ENCODE measurements at places on chromosomes 7 and 10.
A peak's percentile ranks its signal among the peaks of the same experiment; 100 is the strongest.

- DNase-seq = no peak
Observed at GRCh38 chr7:288671-289101, 1.3 kb upstream of the FOXL3 start.

DNA sequence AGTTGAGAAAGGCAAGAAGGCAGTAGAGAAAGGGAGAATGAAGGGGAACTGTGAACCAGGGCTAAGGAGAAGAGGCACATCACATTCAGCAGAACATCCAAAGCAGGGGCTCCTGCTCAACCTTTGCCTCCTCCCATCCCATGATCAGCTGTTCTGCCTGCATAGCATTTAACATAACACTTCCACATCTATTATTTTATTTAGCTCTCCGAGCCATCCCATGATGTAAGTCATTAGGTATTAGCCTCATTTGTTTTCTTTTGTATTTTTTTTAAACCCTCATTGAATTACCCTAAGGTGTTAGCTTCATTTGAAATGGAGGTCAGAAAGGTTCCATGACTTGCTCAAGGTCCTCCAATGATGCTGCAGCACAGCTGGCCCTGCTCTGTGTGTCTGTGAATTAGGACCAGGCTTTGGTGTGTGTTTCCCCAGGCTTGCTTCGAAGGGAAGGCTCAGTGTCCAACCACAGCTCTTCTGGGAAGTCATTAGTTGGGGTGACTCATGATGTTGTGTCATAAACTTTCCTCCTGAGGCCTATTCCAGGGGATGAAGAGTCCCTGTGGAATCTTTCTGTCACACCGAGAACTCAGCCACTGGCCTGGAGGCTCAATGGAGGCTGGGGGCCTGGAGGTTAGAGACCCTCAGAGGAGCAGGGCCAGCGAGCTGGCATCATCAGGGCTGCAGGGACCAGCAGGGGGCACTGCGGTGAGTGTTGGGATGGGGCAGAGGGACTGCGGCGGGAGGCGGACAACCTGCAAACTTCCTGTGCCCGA is 16.5 kb downstream of the NPFFR1 start:
- no peak for DNase-seq

GRCh38 chr10:102814873-102815661 is 22.1 kb downstream of the CYP17A1 start:
- DNase-seq = peak; percentile 52

GRCh38 chr7:1966631-1967200 is 266.0 kb downstream of the MAD1L1 start:
- DNase-seq = no peak

DNA sequence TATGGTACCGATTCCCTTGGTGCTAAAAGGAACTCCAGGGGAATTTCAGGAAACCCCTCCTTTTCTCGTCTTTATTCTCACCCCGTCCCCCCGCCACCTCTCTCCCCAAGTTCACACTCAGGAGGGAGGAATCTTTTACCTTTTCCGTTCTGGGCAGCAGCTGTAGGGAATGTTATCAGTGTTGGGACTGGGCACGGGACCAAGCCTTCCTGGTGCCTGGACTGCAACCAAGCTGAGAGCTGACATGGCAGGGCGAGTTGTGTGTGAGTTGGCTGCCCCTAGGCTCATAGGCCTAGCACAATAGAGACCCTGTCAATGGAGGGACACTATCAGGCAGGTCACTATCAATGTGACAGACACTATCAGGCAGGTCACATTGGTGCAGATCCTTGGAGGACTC is 121.4 kb downstream of the TCF7L2 start:
- DNase-seq = peak; percentile 55

DNA sequence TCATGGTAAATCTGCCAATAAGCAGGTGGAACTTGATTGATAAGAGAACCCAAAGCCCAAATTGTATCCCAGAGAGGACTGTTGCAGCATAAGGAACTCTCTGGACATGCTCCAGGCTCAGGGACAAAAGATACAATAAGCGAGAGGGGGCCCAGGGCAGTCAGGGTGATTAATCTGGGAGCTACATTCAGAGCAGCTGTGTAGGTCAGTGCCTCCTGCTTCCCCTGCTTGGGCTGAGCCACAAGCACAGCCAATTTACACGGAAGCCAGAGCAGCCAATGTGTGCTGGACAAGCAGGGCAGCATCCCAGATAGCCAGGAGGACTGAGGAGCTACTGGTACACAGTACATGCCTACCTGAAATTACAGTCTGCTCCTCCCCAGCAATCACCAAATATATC is 24.2 kb downstream of the MYPN start:
- no peak for DNase-seq

DNA sequence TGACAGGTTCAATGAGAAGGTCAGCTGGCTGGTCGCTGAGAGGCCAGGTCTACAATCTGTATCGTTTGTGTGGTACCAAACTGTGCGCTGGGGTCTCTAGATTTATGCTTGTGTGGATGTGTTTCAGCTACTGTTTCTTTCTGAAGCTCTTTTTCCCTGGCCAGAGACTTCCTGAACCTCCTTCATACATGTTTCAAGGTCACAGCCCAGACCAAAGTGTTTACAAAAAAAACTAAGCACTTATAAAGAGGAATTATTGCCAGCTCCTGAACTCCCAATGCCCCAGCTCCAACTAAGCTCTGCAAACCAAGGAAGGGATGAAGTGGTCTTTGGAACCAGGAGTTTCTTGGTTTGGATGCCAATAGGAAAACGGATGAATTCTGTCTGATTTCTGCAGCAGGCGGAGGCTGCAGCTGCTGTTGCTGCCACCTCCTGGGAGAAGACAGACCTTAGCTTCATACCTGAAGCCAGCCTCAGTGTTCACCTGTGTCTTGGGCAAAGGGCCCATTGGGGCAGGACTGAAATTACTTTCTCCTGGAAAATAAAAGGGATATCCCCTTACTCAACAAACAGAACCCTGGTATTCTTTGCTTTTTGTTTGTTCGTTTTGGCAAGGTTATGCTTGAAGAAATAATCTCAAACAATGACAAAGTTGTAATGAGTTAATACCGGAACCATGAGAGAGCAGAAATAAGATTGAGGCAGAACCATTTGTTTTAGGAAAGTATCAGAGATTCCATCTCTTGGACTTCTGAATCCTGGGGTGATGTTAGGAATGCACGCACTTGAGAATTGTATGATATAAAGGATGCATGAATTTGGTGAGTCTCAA is 24.6 kb upstream of the MKLN1 start:
- peak; percentile 57 for DNase-seq

DNA sequence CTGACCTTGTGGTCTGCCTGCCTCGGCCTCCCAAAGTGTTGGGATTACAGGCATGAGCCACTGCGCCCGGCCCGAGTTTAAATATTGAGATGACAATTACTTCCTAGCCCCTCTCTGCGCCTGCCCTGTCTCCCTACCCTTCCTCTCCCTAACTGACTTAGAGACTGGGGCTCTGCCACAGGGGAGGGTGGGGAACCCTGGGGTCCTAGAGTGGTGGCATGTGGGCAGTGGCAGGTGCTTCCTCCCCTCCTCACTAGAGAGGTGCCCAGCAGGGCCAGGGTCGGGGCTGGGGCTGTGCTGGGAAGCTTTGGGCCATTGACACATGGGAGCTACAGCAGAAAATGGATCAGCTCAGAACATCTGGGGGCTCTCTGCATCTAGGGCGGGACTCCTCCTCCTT is 7.0 kb upstream of the ACHE start:
- no peak for DNase-seq
